ENCODE measurements at places on chromosomes 1 and 21. TPM values are rescaled to one million over a fixed set of nuclear protein-coding genes. Genes with fewer than 3 reads are reported as not detected.
A peak's percentile ranks its signal among the peaks of the same experiment; 100 is the strongest.

DNA sequence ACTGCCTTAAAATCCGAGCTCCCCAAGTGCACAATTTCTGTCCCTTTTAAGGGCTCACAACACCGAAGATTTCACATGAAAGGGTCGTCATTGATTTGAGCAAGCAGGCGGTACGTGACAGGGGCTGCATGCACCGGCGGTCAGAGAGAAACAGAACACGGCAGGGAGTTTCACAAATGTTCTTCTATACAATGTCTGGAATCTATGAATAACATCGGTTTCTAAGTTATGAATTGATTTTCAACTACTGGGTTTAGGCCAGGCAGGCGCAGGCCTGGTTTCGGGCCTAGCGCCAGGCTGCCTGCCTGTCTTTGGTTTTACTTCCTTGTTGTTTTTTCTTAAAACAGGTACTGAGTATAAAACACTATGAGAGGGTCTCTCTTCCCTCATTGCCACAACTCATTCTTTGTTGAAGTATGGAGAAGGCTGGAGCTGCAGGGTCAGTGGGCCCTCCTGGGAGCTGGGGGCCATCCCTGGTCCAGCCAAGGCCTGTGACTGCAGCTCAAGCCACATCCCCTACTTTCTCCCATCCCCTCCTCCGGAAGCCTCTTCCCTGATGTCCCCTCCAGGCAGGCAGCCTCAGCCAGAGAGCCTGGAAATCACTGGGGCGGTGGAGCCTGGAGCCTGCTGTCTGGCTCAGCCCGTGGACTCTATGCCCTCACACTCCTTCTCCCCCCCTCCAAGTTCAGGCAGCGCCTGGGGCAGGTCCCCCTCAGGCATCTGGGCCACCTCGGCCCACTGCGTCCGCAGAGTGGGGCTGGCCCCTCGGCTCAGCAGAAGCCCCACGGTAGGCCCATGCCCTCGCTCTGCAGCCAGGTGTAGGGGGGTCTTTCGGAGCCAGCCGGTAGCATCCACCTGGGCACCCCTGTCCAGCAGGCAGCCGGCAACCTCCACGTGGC, 2.4 kb downstream of the ANKRD65 start:
- peak; percentile 8 for DNase-seq

DNA sequence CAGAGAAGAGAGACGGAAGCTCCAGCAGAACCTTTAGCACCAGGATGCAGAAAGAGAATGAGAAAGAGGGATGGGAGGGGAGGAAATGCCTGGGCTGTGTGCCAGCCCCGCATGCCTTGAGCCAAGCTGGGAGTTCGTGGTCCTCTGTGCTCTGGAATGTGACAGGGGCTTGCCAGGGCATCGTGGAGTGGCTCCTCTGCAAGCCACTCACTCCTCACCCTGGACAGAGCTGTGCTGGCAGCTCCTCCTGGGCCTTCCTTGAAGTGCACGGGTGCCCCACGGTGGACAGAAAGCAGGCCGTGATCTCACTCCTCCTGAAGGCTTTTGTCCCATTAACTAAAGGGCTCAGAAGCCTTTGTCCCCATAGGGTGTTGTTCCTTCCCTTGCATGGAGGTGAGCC, 34.8 kb upstream of the PRELP start:
- DNase-seq = peak; percentile 85

DNA sequence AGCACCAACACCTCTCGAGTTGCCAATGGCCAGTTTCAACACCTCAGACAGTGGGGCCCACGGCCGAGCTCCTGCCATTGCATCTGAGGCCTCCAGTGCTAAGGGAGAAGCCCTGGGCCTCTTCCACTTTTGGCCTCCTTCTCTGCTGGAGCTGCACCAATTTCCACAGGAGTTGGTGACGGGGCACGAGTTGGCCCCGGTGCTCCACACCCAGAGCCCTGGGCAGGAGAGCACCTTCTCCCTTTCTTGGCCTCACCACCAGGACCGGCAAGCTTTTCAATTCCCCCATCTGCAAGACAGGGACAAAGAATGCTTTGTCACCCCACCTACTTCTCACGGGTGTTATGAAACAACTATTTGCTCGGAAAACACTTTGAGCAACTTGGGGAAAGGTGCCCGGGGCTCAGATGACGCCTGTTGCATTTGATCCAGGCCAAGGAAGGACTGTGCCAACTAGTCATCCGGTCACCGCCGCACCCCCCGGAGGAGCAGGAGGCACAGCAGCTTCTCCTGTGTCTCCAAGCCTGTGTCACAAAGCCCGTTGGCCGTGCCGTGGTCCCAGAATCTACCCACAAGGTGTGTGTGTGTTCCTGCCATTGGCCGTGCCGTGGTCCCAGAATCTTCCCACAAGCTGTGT, 55.2 kb downstream of the TOMM20 start:
- peak; percentile 71 for DNase-seq

GRCh38 chr21:42581993-42582786, 68.5 kb downstream of the SLC37A1 start:
- peak; percentile 35 for DNase-seq

KIF26B gene
- total RNA-seq = 2.4 TPM

Measured in Right ventricle myocardium superior (tissue), 1 donor.